Stimulated activated naive B cell treated with anti-CD40 and anti-IgM and Interleukin-4, amounts not matched to agents 10 μg/mL and 1 μg/mL and 100 μg/mL, for 72 hours (primary cell): ENCODE measurements at places on chromosomes 6 and 20.

DNA sequence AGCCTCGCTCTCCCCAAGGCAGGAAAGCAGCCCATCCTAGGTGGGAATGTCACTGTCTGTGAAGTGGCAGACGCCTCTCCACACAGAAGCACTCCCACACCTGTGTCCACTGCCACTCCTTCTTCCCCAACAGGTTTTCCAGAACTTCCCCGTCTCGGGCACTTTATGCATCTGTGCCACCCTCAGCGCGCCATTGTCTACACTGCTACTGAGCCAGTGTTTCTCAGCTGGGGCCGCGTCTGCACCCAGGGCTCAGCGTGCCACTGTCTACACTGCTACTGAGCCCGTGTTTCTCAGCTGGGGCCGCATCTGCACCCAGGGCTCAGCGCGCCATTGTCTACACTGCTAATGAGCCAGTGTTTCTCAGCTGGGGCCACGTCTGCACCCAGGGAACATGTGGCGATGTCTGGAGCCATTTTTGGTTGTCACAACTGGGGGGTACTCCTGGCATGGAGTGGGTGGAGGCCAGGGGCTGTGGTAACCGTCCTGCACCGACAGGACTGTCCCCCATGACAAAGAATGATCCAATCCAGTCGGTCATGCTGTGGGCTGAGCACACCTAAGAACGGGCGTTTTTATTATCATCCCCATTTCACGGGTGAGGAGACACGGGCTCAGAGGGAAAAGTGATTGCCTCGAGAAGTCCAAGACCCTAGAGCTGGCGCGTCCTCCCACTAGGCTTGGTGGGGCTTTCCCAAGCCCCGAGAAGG lies 41.7 kb upstream of the ZBP1 start:
- no peak for DNase-seq

DNA sequence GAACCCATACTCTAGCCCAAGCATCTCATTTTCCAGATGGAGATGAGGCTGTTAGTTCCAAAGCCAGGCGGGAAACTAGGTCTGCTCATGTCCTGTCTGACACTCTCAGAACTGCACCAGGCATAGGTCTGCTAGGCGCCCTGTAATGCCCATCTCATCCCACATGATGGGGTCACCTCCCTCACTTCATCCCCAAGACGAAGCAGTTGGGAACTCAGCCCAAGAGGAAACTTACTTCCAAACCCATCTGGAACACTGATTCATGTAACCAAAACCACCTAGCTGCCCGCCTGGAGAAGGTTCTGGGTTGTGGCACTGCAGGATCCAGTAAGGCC lies 119.4 kb upstream of the PRND start:
- DNase-seq: no peak

DNA sequence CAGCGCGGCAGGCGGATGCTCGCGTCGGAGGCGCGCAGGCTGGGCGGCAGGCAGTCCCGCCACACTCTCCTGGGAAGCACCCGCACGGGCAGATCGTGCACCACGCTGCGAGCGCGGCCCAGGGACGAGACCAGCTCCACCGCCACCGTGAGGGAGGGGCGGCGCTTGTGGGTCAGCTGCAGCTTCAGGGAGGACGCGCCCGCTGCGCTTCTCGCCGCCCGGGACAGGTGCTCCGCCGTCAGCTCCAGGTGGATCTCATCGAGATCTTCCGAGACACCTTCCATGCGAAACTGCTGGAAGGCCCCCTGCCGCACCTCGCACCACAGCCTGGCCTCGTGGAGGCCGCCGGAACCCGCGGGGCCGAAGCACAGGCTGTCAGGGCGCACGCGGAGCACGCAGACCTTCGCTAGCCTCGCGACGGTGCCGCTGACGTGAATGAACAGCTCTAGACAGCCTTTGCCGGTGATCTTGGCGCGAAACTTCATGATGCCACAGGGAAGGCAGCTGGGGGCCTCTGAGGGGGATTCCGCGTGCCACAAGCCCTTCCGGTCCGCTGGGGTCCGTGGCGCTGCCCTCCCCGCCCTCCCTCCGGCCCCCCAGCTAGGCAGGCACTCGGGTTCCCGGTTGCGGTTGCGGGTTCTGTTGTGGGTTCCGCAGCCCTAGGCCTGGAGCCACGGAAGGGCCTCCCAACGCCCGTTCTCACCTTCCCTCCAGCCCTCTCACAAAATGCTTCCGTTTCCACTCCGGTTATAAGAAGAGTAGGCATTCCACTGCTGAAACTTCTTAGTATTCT lies at the start of gene HUS1B:
HUS1B (minus strand) TSS at position 641 of the 793 bp plus-strand sequence; CDS start at position 485, 156 bp downstream.
- DNase-seq: no peak

- no peak for DNase-seq
Observed at GRCh38 chr6:6486595-6486994, 101.9 kb upstream of the LY86 start.

DNA sequence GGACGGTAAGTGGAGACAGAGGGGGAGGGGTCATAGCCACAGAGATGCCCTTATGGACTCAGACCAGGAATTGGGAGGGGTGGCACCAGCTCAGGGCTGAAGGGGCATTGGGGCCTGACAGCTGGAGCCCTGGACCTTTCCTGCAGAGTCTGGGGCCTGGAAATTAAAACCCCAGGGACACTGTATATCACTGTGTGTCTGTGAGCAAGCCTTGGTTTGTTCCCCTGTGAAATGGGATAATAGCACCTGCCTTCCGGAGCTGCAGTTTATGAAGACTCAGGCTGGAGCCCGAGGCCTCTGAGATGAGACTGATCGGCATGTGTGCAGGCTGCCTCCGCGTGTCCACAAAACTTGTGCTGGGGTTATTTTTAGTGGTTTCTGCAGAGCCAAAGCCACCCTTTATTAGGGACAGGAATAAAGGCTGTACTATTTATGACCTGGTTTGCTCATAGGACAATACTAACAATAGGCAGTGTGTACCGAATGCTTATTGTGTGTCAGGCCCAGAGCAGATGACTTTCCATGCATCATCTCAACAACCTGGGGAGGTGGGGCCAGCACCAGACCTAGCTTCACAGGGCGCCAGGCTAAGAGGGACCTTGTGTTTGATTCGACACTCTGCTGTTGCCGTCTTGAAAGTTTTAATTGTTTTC lies 22.6 kb downstream of the MYH7B start:
- no peak for DNase-seq

DNA sequence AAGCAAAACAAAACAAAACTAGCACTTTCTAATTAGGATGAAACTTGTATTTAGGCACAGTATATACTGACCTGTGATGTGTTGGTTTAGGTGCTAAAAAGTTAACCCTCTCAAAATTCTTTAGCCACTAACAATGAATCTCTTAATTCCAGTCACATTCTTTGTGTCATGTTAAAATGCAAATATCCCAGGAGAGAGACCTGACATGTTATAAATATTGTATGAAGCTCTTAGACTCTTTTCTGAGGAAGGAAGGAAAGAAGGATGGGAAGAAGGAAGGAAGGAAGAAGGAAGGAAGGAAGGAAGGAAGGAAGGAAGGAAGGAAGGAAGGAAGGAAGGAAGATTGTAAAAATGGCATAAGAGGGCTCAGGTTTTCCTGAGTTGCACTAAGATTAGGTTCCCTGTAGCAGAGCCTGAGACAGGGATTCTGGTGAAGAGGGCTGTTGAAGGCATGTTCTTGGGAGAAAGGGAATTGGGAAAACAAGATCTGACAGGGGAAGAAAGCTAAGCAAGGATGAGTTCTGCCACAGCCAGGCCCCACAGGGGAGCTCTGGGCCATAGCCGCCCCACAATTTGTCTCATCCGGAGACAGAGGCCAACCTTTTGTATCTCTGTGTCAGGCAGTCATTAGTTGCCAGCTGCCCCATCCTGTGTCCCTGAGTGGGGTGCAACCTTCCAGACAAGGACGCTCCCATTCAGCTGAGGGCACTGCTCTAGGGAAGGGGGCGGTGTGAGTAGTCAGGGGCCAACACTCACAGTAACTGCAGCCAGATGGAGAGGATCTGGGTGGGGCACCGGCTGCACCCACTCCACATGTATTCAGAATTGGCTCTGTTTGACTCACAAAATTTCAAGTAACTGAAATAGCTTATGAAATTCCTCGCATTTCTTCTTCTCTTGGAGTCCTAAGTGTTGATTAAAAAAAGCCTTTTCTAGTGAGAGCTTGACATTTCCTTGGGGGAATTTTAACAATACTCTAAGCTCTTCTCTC lies 189.3 kb upstream of the ARG1 start:
- no peak for DNase-seq

GRCh38 chr20:50328996-50329898 lies 138.6 kb downstream of the CEBPB start:
- DNase-seq: no peak

DNA sequence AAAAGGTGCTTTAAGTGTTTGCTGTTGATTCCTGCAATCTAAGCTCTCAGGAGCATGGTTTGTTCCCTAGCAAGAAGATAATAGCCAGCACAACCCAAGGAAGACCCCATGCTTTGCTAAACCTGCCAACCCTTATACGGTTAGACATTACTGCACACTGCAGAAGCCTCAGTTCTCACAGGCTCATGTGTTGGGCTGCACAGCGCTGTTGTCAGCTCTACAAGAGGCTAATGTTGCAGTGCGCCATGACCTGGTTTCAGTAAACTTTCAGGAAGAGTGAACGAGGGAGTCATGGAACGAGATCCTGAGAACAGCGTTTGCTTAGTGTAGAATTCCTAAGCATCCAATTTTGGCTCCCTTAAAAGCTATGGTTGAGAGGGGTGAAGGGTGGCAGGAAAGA lies 218.5 kb downstream of the ARHGAP18 start:
- DNase-seq: no peak

GRCh38 chr6:168182908-168183612 lies 104.0 kb upstream of the FRMD1 start:
- DNase-seq: no peak

GRCh38 chr6:134216301-134217010 lies 101.5 kb downstream of the SGK1 start:
- DNase-seq: no peak

DNA sequence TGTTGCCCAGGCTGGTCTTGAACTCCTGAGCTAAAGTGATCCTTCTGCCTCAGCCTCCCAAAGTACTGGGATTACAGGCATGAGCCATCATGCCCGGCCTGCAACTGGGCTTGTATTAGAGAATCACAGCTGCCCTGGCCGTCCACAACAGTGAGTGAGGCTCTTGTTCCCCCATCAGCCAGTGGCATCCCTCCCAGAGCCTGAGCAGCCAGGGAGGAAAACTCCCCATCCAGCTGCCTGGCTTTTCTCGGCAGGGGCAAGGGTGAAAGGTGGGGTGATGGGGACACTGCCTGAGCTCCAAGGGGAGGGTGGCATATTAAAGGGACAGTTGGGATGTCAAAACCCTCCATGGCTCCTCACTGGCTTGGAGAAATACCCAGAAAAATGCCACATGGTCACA lies 185.6 kb downstream of the NFATC2 start:
- no peak for DNase-seq

DNA sequence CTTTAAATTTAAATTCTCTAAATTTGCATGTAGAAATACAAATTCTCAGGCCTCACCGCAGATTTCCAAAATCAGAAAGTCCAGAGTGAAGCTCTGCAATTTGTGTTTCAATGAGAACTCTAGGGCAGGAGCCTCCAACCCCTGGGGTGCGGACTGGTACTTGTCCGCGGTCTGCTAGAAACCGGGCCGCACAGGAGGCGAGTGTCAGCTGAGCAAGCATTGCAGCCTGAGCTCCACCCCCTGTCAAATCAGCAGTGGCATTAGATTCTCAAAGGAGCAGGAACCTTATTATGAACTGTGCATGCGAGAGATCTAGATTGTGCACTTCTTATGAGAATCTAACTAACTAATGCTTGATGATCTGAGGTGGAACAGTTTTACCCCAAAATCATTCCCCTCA lies 203.0 kb upstream of the PCSK2 start:
- DNase-seq: no peak

- no peak for DNase-seq
Observed at GRCh38 chr6:155943635-155944034, 488.0 kb upstream of the NOX3 start.

DNA sequence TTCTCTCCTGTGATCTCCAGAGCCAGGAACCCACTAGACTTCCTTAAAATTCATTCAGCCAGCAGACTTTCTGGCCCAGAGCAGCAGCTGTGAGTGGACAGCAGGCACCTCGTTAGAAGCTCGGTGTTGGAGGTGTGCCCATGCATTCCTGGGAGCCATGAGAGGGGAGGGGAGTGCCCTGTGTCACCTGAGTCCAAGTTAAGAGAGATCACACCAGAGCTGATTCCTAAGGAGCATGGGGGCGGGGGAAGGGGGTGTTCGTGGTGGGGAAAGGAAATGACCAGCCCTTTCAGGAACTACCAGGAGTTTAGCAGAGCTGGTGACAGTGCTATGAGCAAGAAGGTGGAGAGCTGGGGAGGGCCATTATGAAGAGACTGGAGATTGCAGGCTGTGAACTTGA lies 46.9 kb downstream of the GFRA4 start:
- DNase-seq: no peak

GRCh38 chr6:157314705-157315321 lies 8.5 kb downstream of the TMEM242 start:
- DNase-seq: no peak

DNA sequence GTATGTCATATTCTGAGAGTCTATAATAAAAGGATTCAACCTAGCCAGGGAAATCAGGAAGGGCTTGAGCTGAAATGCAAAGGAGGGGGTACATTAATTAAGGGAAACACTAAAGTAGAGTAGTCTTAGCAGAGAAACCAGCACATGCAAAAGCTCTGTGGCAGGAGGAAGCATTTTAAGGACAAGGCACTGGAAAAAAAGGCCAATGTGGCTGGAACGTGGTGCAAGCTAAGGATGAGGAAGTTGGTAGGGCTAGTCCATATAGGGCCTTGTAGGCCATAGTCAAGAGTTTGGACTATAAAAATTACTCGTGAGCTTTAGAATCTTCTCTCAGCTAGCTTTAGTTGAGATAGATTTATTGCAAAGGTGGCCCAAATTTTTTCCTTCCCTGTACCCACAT lies 75.2 kb upstream of the TOP1 start:
- no peak for DNase-seq

GRCh38 chr6:87165185-87165584 lies 9.8 kb downstream of the ZNF292 start:
- no peak for DNase-seq

- no peak for DNase-seq
Observed at GRCh38 chr20:42581311-42581710, 608.4 kb downstream of the PTPRT start.

DNA sequence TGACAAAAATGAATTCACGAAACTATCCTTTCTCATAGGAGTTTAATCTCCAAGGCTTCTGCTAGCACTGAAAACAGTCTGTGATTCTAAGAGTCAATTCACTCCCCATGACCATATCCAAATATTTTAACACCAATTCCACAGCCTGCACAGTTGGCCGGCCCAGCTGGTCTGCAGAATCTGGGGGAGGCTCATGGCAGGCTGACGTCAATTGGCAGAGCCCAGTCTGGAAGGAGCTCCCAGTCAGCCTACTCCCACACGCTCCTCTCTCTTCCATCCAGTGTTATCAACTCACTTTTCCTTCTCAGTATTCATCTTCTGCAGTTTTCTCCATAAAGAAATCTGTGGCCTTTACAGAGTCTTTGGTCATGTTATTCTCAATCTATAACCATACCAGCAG lies 111.0 kb downstream of the TBXT start:
- DNase-seq: no peak

DNA sequence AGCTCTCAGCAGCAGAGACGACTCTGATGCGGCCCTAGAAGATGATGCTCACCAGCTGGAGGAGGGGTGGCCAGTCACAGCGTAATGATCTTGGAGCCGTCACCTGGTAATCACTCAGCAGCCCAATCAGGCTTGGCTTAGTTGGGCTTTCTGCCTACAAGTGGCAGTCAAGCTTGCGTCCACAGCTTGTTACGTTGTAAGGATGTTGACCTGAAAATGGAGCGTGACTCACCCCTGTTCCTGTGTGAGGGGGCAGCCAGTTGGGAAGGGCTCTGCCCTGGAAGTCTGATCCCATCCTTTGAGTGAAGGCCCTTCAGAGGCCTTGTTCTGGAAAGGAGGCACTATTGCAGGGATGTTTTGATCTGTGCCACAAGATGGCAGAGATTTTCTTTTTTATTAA lies 49.8 kb downstream of the SPATA2 start:
- DNase-seq: no peak

GRCh38 chr20:21230686-21231085 lies 72.4 kb upstream of the XRN2 start:
- DNase-seq: no peak
